SK-N-DZ (cell line): ENCODE measurements at places on chromosomes 16 and 17.
A peak's percentile ranks its signal among the peaks of the same experiment; 100 is the strongest.

DNA sequence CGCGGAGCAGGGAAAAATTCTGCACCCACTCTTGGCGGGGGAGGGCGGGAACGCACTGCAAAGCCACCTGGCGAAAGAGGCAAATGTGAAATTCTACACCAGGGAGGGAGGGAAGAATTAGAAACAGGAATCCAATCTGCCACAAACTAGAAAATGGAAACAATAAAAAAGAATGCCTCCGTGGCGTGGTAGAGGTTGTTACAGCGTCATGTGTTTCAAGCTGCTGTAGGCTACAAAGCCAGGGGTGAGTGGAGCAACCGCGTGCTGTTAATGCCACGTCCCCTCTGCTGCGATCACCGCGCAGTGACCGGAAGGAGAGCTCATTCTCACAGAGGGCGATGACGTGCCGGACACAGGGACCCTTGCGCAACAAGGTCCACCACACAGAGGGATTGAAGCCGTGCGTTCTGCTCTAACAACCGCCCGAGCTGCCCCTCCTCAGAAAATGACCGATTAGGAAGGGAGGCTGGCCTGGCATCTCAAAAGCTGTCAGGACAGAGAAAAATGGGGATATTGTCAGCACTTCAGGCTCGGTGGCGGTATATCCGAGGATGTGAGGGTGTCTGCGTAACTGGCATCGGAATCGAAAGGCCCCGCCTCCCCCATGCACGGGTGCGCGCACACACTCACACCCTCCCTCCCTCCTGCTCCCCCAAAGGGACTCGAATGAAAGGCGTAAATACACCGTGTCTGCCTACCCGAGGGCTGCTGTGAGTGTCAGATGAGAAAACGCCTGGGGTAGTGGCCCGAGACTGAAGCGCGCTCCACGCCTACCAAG is 70.8 kb upstream of the TNRC6C start:
- no peak for DNase-seq

DNA sequence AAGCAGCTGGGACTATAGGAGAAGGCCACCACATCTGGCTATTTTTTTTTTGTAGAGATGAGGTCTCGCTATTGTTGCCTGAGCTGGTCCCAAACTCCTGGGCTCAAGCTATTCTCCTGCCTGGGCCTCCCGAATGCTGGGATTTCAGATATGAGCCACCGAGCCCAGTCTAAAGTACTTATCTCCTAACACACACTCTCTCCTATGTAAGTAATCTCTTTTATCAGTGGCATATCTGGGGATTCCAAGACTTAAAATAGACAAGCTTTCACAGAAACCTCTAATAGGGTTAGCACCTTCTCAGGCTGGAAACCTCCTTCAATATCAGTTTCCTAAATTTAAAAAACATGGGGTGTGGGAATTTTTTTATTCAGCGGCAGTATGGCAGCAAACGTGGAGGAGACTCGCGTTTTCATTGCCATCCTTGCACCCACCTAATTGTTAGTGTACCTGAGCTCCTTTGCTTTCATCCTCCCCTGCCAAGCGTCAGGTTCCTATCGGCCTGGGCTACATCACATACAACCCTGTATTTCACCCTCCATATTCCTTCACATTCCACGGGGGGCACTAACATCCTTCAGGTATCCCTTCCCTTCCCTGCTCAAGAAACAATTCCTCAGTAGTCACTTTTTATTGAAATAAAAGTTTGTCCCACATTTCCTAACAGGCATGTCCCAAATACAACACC is 1.1 kb downstream of the EZH1 start:
- DNase-seq, result no peak

DNA sequence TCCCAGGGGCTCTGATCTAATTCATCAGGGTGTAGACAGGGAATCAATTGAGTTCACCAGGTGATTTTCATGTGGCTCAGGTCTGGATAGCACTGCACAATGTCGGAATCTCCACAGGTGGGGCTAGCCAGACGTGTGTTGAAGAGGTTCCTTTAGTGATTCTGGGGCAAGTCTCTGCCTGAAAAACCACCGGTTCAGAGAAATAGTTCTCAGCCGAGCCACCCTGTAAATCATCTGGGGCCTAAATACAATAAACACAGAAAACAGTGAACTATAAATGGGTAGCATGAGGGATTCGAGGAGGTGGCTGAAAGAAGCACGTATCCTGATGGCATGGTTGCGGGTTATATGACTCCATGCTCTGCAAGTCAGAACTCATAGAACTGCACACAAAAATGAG is 21.3 kb downstream of the ASPA start:
- no peak for DNase-seq

DNA sequence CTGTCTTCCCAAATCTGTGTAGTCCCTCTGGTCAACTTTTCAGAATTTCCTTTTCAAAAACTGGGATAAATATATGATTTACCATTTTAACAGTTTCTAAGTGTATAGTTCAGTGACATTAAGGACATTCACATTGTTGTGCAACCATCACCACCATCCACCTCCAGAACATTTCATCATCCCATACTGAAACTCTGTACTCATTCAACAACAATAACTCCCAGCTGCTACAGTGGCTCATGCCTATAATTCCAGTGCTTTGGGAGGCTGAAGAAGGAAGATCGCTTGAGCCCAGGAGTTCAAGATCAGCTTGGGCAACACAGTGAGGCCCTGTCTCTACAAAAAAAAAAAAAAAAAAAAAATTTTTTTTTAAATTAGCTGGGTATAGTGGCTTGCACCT is 131.0 kb downstream of the AATF start:
- no peak for DNase-seq

GRCh38 chr17:81082177-81083073 is 47.5 kb downstream of the BAIAP2 start:
- no peak for DNase-seq

DNA sequence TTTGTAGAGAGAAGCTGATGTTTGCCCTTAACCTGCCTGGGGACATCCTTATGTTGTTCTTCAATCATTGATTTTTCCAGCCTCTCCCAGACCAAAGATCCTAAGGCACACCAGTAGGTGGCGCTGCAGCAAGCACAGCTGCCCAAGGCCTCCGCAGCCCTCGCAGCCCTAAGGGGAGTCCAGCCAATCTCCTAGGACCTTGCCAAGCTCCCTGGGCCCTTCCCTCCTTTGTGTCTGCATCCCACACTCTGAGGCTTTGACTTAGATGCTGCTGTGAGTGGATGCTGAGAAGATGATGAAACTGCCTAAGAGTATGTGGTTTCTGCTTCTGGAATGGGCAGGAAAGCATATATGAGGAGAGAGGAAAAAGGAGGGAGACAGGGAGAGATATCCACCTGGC is 47.1 kb downstream of the SPACA3 start:
- DNase-seq, result peak; percentile 68

GRCh38 chr16:27685807-27686206 is 135.9 kb downstream of the KATNIP start:
- DNase-seq, result no peak

- DNase-seq, result no peak
These were observed 74.8 kb upstream of the RPL38 start for GRCh38 chr17:74128456-74129211.

DNA sequence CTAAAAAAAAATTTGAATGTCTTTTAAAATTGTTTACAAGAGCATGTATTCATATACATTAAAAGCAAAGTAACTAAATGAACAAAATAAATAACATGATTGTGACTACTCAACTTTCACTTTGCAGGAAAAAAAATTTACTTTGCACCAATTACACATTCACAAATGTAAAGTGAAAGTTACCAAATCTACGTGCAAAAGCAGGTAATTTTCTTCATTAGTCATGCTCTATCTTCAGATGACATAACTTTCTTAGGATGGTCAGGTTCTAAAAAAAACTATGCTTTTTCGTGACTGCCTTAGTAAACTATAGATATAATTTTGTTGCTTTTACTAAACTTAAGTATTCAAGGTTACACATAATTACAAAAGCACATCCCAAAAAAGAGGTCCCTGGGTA is 17.0 kb upstream of the ABCA10 start:
- DNase-seq, result no peak

DNA sequence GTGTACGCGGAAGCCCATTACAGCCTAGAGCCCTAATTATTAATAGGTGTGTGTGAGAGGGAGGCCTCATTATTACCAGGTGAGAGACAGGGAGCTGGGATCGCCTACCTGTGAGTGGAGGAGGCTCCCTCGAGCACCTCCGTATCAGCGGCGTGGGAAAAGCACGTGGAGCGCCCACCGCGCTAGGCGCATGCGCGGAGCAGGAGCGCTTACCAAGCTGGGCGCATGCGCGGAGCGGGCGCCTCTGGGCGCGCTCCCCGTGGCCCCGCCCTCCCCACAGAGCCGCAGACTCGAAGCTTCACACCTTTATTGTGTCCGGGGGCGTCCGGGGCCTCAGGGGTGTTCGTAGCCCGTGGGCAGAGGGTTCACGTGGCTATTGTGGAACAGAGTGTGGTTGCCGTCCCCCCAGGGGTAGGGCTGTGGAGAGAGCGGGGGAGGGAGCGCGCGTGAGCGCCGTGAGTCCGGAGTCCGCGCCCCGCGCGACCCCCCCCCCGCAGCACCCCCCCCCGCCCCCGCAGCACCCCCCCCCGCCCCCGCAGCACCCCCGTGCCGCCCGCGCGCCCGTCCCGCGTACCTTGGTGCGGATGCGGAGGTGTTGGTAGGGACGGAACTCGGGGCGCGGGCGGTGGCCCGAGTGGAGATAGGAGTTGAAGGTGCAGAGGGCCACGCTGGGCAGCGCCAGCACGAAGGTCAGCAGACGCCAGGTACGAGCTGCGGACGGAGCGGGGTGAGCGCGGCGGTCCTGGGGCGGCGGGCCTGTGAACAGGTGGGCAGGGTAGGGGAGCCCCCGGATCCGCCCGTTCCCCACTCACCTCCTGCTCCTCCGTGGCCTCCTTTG is 500 bp downstream of the COX6A2 start:
- DNase-seq, result no peak

DNA sequence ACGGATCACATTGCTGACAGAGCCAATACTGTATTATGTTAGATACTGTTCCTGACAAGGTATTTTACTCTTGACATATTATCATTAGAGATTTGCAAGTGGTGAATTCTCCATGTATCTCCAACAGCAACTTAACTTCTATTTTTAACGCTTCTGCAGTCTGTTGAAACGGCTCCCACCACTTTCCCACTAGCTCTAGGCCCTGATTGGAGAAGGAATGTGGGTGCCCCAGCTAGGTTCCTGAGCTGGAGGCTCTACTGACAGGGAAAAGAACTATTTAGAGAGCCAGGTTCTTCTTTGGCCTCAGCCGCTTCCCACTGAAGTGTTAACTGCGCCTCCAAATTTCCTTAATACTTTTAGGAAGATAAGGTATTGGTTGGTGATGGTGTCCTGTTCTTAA is 191.8 kb downstream of the RBFOX1 start:
- no peak for DNase-seq

DNA sequence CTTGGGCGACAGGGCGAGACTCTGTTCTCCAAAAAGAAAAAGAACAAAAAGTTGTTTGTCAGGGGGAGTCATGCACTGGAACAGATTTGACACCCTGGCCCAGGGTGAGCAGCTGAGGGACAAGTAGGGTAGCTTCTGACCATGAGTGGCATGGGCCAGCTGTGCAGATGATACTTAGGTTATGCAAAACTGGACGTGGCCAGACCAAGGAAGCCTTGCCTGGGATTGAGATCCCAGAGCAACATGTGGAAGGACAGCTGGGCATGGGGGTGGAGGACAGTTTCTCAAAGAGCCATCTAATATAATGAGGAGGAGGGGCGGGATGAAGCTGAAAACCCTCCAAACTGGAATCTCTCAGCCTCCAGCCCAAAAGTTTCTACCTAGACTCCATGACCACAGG is 19.6 kb upstream of the SLC35B1 start:
- no peak for DNase-seq

DNA sequence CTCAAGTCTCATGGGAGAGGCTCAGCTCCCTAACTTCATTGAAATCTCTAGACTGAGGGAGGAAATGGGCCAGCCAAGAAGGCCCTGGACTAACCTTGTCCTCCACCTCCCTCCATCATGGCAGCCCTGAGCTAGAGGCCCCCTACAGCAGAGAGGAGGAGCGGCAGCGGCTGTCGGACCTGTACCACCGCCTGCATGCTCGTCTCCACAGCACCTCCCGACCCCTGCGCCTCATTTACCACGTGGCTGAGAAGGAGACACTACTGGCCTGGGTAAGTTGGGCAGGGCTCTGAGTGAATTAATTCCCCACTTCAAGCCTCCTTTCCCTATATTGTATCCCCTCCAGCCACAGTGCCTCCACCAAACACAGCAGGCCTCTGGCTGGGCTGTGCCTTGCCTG is 3.8 kb upstream of the SYCE1L start:
- DNase-seq, result no peak

GRCh38 chr17:63928966-63929695 is 3.0 kb downstream of the CD79B start:
- no peak for DNase-seq

- DNase-seq, result no peak
These were observed at the start of gene MSLN for GRCh38 chr16:760545-761343. Gene MSLN, plus strand, starts transcription at chr16:760734. Its CDS starts 1,947 bp downstream, at chr16:762681.

GRCh38 chr16:456891-457483 is 31.5 kb downstream of the RAB11FIP3 start:
- DNase-seq, result no peak

DNA sequence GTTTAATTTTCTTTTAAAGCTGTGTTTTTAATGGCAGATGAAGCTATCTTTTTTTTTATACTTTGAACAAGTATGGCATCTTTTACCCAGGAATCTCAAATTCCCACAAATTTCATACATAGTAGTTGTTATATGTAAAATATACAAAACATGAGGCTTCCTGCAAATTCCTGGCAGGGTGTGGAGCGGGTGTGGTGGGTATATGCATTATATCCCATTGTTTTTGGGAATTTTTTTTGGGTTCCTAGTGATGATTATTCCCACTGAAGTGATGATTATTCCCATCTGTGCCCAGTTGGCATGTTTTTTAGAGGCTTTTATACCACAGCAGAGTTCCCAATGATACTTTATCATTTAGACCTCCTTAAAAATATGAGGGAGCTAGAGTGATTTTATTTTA is 320.4 kb downstream of the ZFHX3 start:
- no peak for DNase-seq

DNA sequence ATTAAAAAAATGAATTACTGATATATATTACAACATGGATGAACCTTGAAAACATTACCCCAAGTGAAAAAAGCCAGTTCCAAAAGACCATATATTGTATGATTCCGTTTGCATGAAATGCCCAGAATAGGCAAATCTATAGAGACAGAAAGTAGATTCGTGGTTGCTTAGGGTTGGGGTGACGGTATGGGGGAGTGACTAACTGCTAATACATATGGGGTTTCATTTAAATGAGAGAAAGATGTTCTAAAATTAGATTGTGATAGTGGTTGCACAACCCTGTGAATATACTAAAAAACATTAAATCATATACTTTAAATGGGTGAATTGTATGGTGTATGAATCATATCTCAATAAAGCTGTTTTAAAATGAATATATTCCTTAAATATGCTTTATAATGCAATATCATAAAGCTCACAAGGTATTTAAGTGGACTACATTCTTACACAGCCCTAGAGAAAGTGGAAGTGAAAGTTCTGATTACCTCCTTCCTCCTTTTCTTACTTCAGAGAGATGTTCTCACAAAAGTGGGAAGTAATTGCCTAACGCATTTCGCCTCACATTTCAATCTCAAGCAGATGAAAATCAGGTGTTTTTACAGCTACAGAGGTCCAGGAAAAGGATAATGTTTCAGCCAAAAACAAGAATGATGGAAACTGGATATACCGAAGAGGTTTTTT is 142.7 kb upstream of the GNAO1 start:
- DNase-seq, result no peak

GRCh38 chr16:2331931-2332267 is 8.6 kb downstream of the ABCA3 start:
- no peak for DNase-seq

- no peak for DNase-seq
These were observed 28.9 kb downstream of the COX10 start for GRCh38 chr17:14098246-14098645.
